ENCODE measurements at places on chromosomes 2 and 18.

- DNase-seq: no peak
Observed at GRCh38 chr18:73279498-73279897, 411.7 kb upstream of the NETO1 start.

GRCh38 chr2:69827796-69828540 is 1.5 kb upstream of the GMCL1 start:
- no peak for DNase-seq

DNA sequence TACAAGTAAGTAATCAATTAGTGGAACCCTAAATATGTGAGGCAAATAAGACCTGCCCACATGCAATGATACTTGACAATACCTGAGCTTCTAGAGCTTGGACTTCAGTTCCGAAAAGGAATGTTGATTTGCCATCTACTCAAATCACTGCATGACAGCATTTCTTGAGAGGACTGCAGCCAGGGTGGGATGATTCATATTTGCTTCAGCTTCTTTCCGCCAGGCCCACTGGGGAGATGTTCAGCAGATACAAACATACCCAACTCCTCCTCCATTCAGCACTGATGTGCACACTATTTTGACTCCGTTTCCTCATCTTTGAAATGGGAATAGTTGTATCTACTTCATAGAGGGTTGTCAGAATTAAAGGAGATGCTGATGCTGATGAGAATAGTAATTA is 28.8 kb upstream of the TMEM177 start:
- no peak for DNase-seq

GRCh38 chr18:50819027-50819727 is 639 bp downstream of the MRO start:
- DNase-seq: no peak

GRCh38 chr2:50719837-50720696 is 311.9 kb downstream of the NRXN1 start:
- no peak for DNase-seq

DNA sequence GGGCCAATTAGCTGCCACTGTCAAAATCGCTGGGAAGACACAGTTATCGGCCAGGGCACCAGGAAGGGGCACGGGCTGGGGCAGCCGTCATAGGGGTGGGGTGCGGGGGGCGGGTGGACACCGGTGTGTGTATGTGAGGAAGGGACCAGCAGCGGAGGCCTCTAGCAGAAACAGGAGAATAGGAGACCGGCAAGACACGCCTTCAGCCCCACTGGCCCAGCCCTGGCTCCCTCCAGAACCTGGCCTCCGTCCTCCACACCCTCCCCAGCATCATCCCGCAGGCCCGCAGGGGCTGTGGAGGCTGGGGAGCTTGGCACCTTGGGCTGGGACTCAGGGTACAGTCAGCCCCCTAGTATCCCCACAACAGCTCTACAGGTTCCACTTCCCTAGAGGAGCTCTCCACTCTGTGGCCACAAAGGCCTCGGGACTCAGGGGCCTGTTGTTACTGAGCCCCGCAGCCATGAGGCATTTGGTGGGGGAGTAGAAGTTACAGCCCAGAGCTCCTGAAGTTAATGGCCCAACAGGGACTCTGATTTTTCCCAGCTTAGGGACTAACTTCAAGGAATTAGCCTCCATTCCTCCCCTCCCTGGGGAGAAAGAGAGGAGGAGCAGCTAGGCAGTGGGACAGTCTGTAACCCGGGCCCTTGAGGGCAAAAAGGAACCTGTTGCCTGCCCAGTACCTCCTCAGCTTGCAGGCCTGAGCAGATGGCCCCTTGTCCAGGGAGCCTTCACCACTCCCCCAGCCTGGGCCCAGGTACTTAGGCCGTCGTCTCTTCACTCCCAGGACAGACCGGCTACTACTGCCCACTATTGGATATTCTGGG is 19.9 kb downstream of the SH2D6 start:
- no peak for DNase-seq

- DNase-seq: no peak
Observed at GRCh38 chr18:26943906-26944305, 78.4 kb upstream of the AQP4 start.

DNA sequence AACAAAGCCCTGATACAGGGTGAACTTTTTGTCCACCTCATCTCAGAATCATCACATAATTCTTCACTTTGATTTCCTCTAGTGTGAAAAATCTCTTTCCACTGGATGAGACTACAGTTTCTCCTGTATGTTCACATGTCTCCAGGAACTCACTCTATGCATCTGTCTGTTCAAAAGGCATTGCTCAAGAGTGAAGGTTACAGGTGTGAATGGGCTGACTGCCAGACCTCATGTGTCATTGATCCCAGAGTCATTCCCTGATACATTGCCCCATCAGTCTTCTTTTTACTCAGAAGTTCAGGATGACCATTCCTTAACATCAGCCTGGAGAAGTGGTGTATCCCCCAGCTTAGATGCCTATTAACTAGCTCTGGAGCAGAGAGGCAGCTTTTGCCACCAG is 4.4 kb upstream of the DSC3 start:
- no peak for DNase-seq

GRCh38 chr2:68052717-68053422 is 9.9 kb downstream of the C1D start:
- no peak for DNase-seq

DNA sequence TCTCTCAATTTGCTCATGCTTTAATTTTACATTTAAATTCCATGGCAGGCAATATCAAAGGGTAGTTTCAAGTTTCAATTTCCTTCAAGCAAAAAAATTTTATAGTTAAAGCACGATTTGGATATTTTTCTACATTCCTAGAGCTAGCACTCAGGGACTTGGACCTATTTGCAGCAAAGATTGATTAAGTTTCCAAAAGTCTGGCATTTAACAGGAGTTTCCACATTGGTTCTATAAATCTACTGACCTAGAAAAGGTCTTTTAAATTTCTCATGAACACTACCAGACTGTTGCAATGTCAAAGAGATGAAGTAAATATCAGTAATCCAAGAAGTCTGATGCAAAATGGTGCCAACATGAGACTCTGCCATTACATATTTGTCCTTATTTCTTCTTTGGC is 253.7 kb upstream of the LINC00305 start:
- DNase-seq: no peak

GRCh38 chr2:189015359-189015758 is 41.2 kb downstream of the COL3A1 start:
- no peak for DNase-seq

GRCh38 chr2:205946226-205946625 is 139.7 kb downstream of the INO80D start:
- DNase-seq: no peak

GRCh38 chr18:26335571-26336487 is 109.6 kb downstream of the TAF4B start:
- no peak for DNase-seq

DNA sequence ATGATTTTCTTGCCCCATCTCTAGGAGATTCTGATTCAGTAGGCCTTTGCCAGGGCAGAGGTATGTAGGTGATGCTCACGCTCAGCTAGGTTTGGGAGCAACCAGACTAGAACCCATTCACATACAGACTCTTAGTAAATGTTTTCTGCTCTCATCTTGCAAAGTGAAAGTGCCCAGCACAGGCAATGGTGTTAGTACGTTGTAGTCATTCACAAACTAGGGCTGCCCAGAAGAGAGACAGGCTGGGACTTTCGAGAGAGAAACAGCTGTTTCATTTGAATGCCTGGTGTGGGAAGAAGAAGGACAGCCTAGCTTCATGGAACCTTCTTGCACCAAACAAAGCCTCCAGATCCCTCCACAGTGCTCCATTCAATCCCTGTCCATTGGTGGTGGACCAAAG is 19.4 kb downstream of the DDX18 start:
- DNase-seq: no peak

DNA sequence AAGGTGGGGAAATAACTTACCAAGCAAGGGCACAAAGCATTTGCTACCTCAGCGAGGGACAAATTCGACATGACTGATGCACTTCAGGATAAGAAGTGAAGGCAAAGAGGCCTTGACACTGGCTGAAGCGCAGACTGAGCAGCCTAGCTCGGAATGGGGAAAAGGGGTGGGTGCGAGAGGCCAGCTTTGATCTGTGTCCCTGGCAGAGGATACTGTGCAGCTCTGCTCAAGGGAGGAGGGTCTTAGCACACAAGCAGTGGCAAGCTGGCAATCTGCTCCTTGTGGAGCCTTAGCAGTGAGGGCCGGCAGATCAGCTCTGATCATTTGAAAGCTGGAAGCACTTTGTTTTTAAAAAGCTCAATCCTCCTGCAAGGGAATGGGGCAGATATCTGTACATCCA is 222.3 kb downstream of the ZBTB7C start:
- DNase-seq: no peak

- DNase-seq: no peak
Observed at GRCh38 chr2:71499691-71500090, 46.3 kb downstream of the DYSF start.

Data from NCI-H187 treated with DMSO at 0.1 percent for 48 hours (cell line).